ENCODE measurements at places on chromosomes 4 and X. TPM values are rescaled to one million over a fixed set of nuclear protein-coding genes. Genes with fewer than 3 reads are reported as not detected.

Gene SYNPO2
- 0.37 TPM for total RNA-seq

Gene TEX11
- total RNA-seq, result not detected

Gene MAGEA11
- total RNA-seq, result not detected

Gene NUDT10
- 0.82 TPM for total RNA-seq

Gene CXorf49
- not detected for total RNA-seq

Gene ITM2A
- 97.8 TPM for total RNA-seq

Gene FABP2
- total RNA-seq, result not detected

Gene PRKG2
- not detected for total RNA-seq

Gene NSUN7
- total RNA-seq, result not detected

DNA sequence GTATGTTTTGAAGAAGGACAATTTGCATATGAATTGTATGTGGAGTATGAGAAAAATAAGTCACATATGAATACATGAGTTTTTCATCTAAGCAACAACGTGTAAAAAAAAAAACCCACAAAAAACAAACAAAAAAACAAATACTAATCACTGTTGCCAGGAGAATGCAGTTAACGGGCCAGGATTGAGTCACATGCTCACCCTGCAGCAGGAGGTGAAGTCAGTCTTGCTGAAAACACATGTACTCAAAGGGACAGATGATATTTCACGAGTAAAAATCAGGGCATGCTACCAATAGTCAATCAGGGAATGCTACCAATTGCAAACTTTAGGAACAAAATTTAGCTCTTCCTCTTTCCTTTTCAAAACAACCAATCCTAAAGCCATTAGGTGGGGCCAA is 10.4 kb upstream of the DCLK2 start:
- no peak for ATAC-seq

DNA sequence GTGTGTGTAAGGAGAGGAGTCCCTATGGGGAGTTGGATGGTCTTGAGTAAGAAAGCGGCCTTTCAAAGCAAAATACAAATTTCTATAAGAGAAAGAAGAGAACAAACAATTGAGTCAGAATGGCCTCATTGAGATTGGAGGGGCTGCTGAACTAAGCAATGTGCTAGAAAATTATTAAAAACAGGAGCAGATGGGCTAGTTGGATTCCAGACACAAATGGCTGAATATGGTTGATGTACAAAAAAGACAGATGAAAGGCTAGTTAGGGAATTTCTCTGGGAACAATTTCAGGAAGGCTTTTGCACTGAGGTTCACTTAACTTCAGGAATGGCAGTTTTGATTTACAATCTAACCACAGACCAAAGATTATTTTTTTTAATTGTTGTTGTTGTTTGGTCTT is 1806.8 kb upstream of the TENM3 start:
- no peak for ATAC-seq

- peak; percentile 38 for ATAC-seq
These were observed 423 bp downstream of the RPL39 start for GRCh38 chrX:119790977-119791436.

DNA sequence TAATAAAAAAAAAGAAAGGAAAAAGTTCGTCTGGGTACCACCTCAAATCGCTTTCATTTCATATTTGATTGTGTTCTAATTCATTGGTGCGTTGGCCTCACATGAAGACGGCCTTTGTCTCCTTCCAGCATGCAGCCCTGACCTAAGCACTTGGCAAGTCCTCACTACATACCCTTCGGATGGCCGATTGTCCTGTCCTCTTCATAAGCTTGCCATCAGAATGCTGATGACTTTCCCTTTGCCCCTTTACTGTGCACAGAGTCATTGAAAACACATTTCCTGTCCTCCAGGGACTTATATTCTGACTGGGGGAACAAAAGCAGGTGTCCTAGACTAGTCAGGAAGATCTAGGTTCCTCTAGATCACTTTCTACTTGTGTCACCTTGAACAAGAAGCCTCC is 43.0 kb downstream of the RTL5 start:
- no peak for ATAC-seq

DNA sequence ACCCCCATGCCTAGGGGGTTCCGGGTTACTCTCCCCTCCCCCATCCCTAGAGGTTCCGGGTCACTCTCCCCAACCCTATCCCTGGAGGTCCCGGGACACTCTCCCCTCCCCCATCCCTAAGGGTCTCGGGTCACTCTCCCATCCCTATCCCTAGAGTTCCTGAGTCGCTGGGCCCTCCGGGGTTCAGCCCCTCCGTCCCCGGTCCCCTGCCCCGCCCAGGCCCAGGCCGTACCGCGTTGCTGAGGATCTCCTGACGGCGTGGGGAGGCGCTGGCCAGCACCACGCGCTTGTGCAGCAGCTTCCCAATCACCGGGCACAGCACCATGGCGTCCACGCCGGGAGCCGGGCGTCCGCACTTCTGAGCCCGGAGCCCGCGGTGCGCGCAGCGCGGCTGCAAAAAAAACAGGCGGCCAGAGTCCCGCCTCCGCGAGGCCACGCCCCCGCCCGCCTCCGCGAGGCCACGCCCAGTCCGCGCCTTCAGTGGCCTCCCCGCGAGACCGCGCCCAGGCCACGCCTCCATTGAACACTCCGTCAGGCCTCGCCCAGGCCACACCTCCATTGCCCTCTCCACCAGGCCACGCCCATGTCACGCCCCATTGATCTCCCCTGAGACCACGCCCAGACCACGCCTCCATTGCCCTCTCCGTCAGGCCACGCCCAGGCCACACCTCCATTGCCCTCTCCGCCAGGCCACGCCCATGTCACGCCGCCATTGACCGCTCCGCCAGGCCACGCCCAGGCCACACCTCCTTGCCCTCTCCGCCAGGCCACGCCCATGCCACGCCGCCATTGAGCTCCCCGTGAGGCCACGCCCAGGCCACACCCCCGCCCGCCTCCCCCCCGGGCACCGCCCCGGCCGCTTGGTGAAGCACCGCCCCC is at the start of gene ASMTL:
ASMTL (minus strand) TSS at position 394 of the 879 bp plus-strand sequence; CDS start at position 325, 69 bp downstream.
- ATAC-seq, result peak; percentile 87

DNA sequence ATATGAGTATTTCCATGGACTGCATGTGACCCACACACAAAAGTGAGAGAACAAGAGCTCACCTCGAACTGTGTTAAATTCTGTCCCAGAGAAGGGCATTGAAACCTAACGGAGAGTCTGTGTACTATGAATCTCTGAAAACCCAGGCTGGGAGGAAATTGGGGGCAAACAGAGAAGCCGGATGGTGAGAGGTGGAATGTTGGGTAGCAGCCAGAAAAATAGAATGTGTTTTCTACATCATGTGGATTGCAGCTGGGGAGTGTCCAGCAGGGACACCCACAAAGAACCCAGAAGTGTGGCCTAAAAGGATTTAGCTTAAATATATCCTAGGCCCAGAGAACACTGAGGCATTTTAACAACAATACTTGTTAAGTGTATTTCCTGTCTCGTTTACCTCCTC is 38.6 kb downstream of the MND1 start:
- no peak for ATAC-seq

- ATAC-seq, result peak; percentile 33
These were observed 1.3 kb downstream of the SH3TC1 start for GRCh38 chr4:8200302-8200975.

DNA sequence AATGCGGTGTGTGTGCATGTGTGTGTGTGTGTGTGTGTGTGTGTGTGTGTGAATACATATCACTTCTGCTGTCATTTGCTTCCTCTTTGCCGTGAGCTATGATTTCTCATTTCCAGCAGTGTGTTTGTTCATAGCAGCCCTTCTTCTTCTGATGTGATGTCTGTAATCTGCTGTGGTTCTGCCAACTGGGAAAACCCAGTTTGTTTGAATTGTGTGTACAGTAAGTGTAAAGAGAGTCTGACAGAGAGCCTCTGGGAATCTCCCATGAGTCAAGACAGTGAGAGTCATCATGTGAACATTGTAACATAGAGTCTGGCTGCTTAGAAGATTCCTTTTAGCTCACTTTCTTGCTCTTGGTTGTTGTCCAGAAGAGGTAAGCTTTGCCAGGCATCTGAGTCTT is 8.4 kb upstream of the NWD2 start:
- ATAC-seq, result peak; percentile 44

DNA sequence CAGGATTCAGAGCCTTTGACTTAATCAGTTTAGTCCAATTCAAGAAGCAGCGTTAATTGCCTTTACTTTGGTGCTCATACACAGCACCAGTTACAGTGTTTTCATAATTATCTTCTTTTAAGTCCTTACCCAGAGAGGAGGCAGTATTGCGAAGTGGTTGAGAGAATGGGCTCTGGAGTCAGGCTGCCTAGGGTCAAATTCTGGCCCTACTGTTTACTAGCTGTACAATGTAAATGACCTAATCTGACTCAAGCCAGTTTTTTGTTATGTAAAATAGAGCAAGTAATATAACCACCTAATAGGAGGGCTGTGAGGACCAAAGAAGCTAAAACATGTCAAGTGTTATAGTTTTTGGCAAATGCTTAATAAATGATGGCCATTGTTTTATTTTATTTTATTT is 27.6 kb downstream of the WDR44 start:
- no peak for ATAC-seq

DNA sequence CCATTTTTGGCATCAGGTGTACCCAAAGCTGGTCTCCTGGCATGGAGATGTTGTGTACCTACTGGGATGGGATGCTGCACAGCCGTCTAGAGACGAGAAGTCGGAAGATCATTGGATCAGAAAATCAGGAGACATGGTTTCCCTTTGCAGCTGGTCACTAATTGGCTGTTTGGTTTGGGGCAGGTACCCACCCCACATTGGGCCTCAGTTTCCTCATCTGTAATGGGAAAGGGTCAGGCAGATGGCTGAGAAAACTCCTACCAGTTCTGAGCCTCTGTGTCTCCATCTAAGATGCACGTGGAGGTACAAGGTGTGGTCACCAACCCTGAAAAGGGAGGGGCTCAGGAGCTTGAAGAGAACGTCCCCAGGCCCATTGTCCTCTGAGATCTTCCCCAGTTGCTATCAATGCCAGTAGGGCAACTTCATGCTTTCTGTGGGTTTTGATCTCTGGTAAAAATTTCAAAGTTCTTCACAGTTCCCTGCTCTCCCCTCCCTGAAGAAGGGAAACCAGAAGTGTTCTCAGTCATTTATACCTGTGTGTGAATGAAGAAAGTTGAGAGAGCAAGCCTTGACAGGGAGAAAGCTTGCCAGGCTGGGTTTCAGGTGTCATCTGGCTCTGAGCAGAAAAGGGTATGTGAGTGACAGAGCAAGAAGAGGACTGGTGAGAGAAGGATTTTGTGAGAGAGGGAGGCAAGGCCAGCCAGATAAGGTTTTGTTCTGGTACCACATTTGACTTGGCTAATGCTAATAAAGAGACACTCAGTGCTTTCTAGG is 15.1 kb downstream of the TSC22D3 start:
- ATAC-seq, result no peak

GRCh38 chr4:141410839-141411238 is 190.1 kb downstream of the ZNF330 start:
- ATAC-seq, result no peak

DNA sequence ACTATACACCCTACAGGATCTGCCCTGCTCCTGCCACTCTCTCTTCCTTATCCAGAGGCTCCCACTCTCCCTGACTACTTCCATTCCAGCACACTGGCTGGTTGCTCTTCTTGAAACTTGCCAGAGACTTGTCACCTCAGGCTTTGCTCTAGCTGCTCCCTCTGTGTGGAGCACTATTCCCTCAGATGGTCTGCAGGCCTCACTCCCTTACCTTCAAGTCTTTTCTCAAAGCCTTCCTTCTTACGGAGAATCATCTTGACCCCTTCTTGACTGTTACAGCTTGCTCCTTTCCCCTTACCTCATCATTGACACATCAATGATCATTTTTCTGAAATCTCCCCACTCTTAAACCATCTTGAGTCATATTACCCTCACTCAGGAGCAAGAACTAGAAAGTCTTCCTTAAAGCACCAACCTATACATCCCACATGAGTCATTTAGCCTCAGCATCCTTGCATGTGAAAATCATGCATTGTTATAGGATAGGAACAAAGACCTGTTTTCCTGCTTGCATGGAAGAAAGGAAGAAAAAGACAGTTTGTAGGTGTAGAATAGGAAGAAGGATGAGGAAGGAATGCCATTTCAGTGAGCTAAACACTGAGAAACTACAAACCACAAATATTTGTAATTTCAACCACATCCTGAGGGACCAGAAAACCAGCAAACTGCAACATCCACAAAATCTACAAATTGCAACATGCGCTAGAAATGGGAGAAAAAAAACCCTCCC is 55.7 kb downstream of the ANTXR2 start:
- ATAC-seq, result peak; percentile 97

DNA sequence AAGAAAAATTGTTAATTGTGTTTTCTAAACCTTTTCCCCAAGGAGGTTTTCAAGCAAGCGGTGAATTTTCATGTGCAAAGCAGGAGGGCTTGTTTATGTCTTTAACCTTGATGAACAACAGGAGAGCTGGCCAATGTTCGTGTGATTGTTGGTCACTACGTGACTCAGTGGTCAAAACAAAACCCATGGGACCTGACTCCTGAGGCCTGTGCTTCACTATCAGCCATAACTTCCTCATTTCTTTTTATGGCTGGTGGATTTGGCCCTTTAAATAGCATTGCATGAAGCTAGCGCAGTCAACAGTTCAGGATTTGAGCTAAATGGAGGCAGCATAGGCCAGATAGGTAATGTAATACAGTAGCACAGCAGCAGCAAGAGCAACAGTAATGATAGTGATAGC is 80.5 kb downstream of the MID1IP1 start:
- ATAC-seq, result no peak

- ATAC-seq, result no peak
These were observed 142.2 kb downstream of the HS3ST1 start for GRCh38 chr4:11286533-11286932.

DNA sequence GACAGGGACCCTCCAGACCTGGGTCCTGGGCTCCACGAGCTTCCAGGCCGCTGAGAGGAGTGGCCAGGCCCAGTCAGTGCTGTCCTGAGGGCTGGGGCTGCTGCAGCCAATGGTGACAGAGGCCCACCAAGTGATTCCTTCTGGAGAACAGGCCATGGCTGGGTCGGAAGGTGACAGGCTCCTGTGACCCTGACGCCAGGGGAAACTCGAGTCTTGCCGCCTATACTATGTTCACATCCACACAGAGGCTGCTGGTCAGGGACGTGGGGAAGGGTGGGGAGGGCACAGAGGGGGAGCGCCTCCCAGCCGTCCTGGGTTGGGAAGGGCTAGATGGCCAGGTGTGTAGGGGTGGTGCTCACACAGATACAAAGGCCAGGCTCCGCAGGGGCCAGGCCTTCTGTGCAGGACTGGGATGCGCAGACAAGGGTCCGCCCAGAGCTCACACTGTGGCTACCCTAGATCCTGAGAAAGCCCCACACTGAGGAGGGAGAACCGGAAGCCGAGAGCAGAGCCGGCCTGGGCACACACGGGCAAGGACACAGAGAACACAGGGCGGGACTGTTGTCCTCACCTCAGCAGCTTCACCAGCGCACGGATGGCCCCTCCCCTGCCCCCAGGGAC is 81.4 kb downstream of the HTRA3 start:
- no peak for ATAC-seq

DNA sequence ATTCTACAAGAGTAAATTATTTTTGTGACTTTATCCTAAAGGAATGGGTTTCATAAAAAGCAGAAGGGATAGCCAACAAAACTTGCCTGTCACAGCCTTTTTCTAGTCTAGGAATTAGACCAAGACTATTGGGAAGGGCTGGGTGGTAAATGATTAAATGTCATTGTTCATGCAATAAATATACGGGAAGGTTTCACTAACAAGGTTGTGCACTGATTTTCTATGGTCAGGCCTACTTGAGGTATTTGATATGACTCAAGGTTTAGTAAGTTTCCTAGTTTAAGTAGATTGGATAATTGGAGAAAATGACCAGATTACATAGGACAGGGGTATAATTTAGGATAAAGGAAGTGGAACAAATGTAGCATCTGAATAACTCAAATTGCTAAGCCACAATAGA is 249.1 kb upstream of the BMP3 start:
- no peak for ATAC-seq
